ENCODE measurements at places on chromosomes 5 and 9.

DNA sequence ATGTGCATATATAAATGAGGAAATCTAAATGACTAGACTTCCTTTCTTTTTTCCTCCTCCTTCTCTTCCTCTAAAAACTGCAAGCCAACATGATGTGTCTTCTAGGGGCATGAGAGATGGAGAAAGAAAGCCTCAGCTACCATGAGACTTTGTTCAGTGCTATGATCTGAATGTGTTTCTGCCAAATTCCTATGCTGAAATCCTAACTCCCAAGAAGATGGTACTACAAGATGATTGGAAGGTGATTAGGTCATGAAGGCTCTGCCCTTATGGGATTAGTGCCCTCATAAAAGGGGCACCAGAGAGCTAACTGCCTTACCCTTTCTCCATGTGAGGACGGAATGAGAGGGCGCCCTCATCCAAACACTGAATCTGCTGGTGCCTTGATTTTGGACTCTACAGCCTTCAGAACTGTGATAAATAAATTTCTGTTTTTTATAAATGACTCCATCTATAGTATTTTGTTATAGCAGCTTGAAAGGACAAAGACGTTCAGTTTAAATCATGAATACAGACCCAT, 72.2 kb upstream of the IL6ST start:
- no peak for DNase-seq

GRCh38 chr9:84667571-84668195, 1.8 kb upstream of the NTRK2 start:
- no peak for DNase-seq

- DNase-seq = peak; percentile 64
These were observed 624 bp downstream of the FBXW11 start for GRCh38 chr5:172005708-172006320.

- no peak for DNase-seq
These were observed 51.3 kb downstream of the GADD45G start for GRCh38 chr9:89655990-89656657.

GRCh38 chr9:83199240-83199639, 136.3 kb upstream of the RASEF start:
- no peak for DNase-seq

DNA sequence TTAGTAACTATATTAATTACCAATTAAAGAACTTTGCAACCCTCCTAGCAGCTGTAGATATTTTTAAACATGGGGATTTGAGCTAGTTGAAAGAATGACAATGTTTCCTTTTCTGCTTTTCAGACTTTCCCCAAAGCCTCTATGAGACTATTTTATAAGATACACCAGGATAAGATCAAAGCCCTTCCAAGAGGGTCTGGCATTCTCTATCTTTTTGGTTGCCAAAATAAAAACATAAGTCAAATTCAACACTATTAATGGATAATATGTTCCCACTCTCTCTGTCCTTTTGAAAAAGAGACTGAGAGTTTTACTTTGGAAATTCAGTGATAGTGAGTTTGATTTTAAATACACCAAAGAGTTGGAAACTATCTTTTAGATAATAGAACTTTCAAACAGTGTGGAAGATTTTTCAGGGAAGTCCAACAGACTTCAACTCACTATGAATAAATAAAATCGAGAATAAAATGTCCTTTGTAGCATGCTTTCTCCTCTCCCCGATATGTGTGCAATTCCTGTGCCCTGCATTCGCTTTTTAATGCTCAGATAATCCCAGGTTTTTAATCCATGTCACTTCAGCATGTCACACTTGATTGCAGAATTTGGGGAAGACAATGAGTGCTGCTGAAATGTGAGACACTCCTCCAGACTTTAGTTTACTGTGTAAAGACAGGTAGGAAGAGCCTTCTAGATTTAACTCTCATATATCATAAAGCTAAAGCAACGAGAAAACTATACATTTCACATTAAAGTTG, 1095.7 kb upstream of the DMAC1 start:
- DNase-seq = no peak

GRCh38 chr9:81156381-81156780, 533.0 kb downstream of the TLE1 start:
- no peak for DNase-seq

- no peak for DNase-seq
These were observed 45.0 kb upstream of the VLDLR start for GRCh38 chr9:2576631-2577030.

GRCh38 chr9:109870365-109870764, 90.4 kb downstream of the PALM2AKAP2 start:
- DNase-seq = no peak

GRCh38 chr5:31396611-31397295, 135.1 kb downstream of the DROSHA start:
- DNase-seq = no peak

GRCh38 chr5:60632153-60632552, 67.8 kb downstream of the DEPDC1B start:
- no peak for DNase-seq

- no peak for DNase-seq
These were observed 48.2 kb upstream of the ZNF169 start for GRCh38 chr9:94210616-94211603.

DNA sequence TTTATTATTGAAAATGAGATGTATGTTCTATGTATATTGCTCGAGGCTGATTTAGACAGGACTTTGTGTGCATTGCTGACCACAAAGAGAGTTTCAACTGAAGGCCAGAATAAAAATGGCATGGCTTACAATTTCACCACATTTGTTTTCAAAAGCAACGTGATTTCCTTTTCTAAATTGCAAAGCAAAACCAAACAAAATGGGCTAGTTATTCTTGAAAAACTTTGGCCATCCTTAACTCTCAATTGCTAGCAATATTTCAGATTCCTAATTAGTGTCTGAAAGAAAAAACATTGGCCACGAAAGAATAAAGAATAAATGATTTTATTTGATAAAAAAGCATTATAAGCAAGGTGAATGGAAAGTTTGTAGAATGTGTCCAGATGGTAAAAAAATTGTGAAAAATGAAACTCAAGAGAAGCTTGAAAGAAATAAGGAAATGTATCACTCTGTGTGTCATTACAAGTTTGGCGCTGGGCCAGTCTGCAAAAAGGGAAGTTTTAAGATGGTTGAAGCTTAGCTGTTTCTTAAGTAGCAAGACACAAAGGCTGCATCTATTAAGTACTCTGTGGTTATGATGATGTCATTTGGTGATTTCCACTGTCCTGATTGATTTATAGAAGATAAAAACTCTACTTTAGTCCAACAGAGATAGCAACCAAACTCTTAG, 89.2 kb upstream of the PRLR start:
- no peak for DNase-seq
